Stimulated activated CD4-positive, alpha-beta T cell treated with anti-CD3 and anti-CD28 coated beads, Interleukin-12 subunit alpha, Interleukin-12 subunit beta, amount 100 ng/mL, for 4 hours (primary cell): ENCODE measurements at places on chromosomes 5 and 9.

GRCh38 chr9:136122425-136123383, 4.0 kb upstream of the TMEM250 start:
- DNase-seq: peak; percentile 80

DNA sequence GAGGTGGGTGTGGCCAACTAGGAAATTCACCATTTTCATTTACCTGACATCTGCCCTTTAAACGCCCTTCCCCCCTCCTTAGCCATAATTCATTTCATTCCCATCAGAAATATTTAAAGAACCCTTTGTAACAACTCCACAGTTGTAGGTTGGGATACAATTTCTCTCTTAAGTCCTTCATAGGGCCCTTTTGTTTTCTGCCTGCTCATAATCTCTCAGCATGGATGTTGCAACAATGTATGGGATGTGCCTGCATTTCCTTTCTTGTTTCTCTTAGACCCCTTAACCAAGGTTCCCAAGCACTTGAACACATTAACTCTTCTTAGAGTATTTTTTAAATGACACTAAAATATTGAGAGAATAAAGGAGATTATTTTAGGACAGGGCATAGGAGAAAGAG, 51.7 kb upstream of the MYO10 start:
- DNase-seq: no peak

DNA sequence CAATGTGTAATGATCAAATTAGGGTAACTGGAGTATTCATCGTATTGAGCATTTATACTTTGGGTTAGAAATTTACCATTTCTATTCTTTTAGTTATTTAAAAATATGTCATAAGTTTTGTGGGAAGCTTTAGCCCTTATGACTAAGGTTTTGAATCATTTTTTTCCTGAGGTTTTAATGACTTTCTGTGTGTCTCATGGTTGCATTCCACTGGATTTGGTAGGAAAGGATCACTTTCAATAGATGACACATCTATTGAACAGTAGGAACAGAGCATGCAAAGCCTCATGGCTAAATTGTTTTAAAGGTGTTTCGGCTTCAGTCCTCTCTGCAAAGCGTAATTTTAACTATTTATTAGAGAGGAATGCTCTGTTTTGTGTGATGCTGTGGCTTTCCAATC, 512.4 kb upstream of the CHD1 start:
- DNase-seq: no peak

DNA sequence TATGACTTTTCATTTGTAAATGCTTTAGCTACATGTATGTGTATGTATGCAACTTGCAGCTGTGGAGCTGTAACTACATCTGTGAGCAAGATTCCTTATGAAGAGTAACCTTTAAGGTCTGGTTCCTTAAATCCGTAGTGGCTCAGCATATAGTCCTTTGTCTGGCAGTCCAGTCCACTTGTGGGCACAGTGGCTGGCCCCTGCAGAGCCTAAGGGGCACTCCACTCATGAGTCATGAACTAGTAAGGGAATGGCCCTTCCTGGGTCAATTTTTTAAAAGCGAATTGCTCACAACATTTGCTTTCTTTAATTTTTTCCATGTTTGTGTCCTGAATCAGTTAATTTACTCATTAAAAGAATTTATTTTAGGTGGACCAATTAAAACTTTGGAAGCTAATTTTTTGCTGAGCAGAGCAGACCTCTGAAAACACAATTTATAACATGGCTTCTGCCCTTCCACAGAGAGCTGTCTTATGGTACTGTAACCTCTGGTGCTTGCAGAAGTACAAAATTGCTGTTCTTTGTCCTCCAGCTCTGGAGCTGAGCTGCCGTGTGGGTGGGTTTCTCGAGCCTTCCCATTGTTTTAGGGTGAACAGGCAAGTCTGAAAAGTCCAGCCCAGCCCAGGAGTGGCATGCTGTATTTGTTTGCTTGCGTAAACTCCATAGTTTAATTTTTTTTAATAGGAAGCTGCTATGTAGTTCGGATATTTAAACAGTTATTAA, 110.1 kb downstream of the MVB12B start:
- DNase-seq: no peak

DNA sequence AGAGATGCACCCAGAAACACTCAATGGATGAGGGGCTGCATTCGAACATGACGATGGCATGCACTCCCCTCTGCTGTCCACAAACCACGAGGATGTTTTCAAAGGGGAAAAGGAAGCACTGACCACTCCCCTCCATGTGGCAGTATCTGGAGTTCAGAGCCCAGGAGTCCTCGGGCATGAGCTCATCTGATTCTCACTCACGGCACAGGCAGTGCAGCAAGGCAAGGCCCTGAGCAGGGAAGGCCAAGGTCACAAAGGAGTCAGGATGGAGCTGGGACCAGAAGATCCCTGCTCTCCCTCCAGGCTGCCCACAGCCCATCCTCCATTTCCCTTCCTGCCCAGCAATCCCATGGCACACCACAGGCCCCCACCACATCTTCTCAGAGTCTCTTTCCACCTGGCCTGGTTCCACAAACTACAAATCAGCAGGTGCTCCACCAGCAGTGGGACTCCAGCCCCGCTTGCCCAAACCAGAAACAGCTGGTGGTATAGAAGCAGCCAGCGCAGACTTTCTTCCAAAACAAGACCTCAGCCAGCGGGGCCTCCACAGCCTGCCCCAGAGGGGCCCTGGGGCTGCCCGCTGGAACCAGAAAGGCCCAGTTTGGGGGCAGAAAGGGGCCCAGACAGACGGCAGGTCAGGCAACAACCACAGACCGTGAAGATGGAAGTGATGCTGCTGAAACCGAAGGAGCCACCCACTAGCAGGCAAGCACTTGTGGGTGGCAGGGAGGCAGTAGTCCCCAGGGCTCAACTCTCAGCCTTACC, 12.2 kb downstream of the TNIP1 start:
- DNase-seq: peak; percentile 34

GRCh38 chr5:83848941-83849340, 128.3 kb upstream of the HAPLN1 start:
- no peak for DNase-seq

DNA sequence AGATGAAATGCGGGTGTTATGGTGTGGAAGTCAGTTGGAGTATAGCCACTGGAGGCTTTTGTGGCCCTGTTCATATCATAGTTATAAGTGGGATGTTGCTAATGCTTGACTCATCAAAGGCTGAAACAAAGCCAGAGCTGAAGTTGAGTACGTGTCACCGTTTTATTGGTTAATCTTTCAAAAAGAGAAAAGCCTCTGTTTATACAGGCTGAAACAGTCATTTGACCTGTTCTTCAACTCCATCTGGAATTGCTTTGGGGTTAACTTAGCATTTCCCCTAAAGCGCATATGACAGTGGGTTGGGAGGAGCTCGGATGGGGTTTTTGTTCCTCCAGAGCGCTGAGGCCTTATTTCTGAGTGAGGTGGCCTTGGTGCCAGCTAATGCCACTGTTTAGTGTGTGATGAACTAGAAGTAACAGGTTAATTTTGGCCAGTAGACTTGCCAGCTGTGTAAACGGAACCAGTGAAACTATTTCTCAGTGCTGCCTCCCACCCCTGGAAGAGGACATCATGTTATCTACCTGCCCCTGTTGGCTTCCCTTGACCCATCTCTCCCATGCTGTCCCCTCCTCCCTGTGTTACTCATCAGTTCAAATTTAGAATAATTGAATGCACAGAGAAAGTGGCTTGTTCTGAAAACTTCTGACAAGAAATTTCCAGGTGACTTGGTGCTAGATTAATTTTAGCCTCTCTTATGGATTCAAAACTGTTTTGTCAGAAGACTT, 34.2 kb downstream of the MTAP start:
- DNase-seq: no peak

DNA sequence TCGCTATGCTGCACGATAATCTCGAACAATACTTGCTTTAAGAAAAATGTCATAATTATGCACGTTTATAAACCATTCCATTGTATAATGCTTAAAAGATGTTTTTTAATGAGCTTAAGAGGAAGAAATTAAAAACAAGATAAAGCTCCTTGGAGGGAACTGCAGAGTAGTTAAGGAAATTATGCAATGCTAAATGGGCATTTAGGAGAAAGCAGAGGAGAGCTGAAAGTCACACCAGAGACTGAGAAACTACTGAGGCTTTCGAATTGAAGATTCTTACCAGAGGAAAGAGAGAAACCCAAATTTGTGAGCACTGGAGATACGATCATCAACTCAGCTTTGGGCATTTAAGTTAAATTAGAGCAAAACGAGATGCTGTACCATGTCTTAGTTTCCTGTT, 119.4 kb downstream of the CDH10 start:
- no peak for DNase-seq

DNA sequence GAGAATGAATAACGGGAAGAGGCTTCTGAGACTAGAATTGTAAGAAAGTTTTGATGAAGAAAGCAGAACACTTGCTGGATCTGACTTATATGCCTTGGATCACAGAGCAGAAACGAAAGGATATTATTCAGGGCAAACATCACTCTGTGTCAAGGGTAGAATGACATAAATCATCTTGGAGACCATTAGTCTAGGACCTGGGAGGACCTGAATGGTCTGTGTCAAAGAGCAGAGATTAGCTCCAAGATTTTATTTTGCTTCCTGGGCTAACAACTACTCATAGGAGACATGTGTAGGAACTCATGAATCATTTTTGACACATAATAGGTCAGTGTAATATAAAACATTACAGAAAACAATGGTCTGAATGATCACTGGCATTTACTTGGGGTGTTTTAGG, 417.9 kb downstream of the SLCO4C1 start:
- no peak for DNase-seq

GRCh38 chr5:124283031-124283430, 463.4 kb downstream of the ZNF608 start:
- no peak for DNase-seq

DNA sequence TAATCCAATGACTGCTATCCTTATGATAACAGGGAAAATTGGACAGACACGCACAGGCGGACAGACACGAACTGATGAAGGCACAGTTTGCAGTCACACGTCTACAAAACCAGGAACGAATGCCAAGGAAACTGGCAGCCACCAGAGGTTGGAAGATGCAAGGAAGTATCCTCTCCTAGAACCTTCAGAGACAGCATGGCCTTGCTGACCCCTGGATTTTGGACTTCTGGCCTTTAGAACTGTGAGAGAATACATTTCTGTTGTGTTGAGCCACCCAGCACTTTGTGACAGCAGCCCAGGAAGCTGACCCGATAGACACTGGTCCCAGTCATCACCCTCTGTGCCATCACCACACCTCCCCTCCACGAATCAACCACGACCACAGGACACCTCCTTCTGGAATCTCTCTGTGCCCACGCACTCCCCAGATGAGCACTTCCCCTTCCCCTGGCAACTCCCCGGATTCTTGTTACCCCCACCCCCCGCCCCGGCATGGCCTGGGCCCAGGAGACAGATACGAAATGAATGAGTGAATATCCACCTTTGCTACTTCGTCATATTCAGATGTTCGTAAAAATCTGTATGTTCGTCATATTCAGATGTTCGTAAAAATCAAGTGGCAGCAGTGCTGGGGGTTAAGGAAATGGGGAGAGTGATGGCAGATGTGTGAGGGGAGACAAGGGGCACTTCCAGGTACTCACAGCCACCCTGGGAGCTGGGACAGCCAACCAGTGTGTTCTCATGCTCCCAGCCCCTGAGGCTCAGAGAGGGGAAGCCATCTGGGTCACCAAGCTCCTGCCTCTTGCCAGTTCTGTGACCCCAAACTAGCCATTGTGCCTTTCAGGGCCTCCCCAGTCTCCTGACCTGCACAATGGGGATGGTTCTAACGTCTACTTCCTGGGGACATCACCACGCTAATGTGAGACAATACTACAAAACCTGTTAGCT, 18.5 kb downstream of the GBGT1 start:
- DNase-seq: no peak

GRCh38 chr9:135095470-135096407, 8.3 kb downstream of the OLFM1 start:
- no peak for DNase-seq
